Dermis microvascular lymphatic vessel endothelial cell (primary cell): ENCODE measurements at places on chromosomes 2 and 18. TPM values are rescaled to one million over a fixed set of nuclear protein-coding genes. Genes with fewer than 3 reads are reported as not detected.
A peak's percentile ranks its signal among the peaks of the same experiment; 100 is the strongest.

The SERPINB11 gene
- not detected in 2 replicates for total RNA-seq

- peak; percentile 71 for DNase-seq
Observed at GRCh38 chr2:101518578-101519492, 43.9 kb upstream of the RFX8 start.

The HYCC2 gene
- total RNA-seq, result 7.8 and 9.6 TPM in 2 replicates

GRCh38 chr2:216632952-216633615 lies at the start of gene IGFBP2:
Gene IGFBP2, plus strand, starts transcription at chr2:216633420. Its CDS starts 104 bp downstream, at chr2:216633524.
- peak; percentile 24 for DNase-seq

DNA sequence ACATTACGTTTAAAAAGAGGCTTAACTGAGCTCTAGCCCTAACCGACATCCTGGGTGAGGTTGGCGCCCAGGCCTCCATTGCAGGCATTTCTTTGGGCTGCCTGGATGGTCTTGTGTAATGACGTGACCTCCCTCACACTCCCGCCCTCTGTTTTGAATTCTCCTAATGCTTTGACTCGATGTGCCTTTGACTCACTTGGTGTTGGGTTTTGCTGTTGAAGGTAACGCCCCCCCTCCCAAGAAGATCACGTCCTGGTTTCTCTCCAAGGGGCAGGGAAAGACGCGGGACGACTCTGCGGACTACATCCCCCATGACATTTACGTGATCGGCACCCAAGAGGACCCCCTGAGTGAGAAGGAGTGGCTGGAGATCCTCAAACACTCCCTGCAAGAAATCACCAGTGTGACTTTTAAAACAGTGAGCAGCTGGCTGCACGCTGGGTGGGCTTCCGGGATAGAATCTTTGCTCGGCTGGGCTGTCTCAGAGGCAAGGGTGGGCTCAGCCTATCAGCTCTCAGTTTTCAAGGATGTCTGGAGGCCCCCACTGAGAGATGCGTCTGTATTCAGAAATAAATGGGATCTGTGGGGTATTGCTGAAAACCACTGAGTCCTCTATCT lies 87.9 kb upstream of the ATG16L1 start:
- no peak for DNase-seq

DNA sequence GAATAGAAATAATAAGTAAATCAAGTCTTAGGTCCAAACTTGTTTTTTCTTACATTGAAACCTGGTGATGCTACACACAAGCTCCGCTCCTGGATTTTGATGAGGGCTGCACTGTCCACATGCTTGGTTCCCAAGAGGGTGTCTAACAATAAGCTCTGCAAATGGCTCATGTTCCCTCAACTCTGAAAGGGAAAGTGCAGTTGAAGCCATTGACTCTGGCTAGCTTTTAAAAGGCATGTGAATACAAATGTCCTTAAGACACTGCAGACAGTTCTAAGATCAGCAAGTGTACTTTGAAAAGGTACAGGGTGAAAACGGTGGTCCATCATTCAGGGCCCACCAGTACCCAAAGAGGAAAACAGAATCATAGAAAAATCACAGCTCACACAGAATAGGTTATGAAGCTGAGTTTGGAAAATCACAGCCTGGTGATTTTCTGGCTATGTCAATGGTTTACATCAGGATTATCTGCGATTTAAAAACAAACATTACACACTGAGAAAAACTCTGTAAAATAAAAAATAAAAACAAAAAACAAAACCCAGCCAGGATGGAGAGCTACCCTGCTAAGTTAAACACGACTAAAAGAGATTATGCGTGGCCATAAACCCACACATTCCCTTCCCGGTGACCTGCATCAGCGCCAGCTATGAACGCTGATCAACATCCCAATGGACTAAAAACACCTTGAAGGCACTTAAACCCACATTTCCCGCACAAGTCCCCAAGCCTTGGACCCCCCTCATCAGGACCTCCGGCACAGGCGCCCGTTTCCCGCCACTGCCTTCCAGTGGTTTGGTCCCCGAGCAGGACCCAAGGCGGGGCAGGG lies 554 bp downstream of the PFN4 start:
- DNase-seq, result no peak

- DNase-seq, result no peak
Observed at GRCh38 chr2:128477891-128478290, 159.2 kb upstream of the HS6ST1 start.

The CENPO gene
- total RNA-seq, result 9.2 and 12.5 TPM in 2 replicates

DNA sequence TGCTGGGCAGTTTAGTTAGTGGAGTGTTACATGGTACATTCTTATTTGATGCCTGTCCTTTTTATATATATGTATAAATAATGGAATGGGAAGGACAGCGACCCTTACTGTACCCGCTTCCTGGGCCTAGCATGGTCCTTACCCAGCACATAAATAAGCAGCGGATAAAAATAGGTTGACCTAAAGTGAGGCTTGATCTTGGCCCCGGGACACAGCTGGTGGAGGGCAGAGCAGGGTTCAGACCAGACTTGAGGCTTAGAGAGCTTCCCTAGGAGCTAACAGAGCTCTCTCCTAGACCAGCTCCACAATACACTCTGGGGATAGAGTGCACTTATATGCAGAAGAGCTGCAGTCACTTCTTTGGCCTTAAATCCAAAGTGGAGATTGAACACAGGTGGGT lies 46.9 kb upstream of the RPL31 start:
- no peak for DNase-seq

- no peak for DNase-seq
Observed at GRCh38 chr18:48560491-48560890, 21.7 kb downstream of the CTIF start.

- DNase-seq, result no peak
Observed at GRCh38 chr2:128348701-128349100, 30.0 kb upstream of the HS6ST1 start.

- DNase-seq, result no peak
Observed at GRCh38 chr18:9619990-9620389, 5.6 kb upstream of the PPP4R1 start.

DNA sequence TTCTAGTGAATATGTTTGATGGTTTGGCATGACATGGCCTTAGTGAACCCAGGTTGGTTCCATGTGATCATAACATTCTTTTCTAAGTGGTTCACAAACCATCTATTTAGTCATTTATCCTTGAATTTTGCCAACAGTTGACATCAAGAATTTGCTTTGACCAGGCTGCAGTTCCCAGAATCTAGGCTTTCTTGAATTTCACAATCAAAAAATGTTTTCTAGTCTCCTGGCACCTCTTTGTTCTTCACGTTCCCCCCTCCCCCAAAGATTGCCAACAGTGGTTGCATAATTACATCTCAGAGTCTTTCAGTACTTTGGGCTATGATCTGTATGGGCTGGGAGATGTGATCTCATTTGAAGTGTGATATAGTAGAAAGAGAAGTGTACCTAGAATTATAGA lies 124.0 kb downstream of the GATA6 start:
- DNase-seq, result no peak

The COL4A3 gene
- total RNA-seq, result not detected in 2 replicates

DNA sequence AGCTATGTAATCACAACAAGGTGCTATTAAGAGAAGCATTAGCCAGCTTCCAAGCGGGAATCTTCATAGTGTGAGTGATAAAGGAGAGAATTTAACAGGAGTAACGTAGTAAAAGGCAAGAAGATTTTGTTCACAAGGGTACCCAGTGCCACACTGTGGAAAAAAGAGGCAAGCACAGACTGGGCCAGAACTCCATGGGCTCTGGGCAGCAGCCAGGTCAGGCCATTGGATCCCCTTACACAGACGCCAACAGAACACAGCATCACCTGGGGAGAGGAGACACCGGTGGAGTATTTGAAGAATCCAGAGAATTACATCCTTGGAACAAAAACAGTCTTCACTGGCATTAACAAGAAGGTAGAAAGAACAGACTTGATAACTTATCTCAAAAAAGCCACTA lies 21.2 kb downstream of the AMER3 start:
- DNase-seq, result no peak

GRCh38 chr2:40554665-40555294 lies 102.9 kb upstream of the SLC8A1 start:
- peak; percentile 17 for DNase-seq

GRCh38 chr18:79626905-79627749 lies 52.5 kb upstream of the CTDP1 start:
- DNase-seq, result no peak

GRCh38 chr2:164252568-164253287 lies 368.6 kb downstream of the GRB14 start:
- no peak for DNase-seq

The ASB18 gene
- total RNA-seq, result not detected in 2 replicates

The ALPI gene
- not detected in 2 replicates for total RNA-seq

GRCh38 chr2:75204833-75205232 lies 5.5 kb upstream of the TACR1 start:
- no peak for DNase-seq

DNA sequence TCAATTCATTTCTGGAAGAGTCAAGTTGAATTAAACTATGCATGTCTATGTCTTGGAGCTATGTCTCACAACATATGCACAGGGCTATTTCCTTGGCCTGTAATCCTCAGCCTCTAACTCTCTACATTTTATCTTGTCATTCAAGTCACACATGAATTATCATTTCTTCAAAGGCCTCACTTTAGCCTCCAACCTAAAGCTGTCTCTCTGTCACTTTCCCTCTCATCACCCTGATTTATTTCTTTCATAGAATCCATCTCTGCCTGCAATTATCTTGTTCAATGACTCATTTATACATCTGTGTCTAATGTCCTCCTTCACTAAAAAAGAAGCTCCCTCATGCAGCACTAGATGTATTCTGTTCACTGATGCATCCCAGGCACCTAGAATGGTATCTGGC lies 614.2 kb upstream of the REG3G start:
- DNase-seq, result no peak

DNA sequence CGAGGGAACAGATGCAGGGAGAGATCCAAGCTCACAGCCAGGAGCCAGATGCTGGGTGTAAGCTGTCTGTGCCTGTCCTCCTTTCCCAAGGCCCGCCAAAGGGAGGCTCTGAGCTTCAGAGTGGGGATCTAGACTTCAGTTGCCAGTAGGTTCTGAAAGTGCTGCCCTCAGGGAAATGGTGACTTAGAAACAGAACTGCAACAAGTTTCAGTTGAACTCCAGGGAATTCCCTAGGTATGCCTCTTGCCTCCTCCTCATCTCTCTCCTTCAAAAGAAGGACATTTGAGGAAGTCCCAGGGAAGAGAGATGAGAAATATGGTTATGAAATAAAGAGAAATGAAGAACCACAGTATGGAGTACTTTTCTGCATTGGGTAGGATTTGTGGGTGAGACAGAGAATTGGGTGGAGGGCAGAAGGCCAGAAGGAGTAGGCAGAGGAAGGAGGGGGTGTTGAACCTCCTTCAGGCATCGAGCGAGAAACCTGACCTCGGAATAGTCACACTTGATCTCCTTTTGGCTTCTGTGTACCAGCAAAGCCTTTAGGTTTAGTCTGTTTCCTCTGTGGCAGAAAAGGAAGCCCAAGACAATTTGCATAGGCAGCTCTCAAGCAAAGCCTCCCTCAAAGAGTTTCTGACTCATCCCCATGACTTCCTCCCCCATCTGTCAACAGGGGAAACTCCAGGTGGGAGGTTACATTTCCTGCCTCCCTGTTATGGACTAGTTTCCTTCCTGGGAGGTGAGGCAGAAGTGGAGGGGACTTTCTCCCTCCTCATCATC lies 45.7 kb downstream of the QPCT start:
- DNase-seq, result peak; percentile 32

GRCh38 chr2:119546447-119546767 lies 2.2 kb downstream of the CFAP221 start:
- no peak for DNase-seq

GRCh38 chr2:128202791-128203190 lies 111.8 kb downstream of the UGGT1 start:
- no peak for DNase-seq

DNA sequence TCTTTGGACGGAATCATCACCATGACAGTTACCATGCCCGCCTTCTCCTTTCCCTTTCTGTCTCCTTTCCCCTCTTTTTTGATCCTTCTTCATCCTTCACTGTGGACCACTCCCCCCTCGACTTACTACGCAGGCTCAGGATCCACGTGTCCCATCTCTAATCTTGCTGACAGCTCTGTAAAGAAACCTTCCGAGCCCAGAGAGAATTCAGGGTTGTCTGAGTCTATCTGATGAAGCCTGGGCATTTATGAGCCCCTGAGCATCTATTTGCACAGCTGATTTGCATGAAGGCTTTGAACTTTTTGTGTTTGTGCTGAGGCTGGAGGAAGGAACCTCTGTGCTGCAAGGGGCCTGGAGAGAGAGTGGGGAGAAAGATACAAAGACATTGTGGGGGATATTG lies 50.7 kb downstream of the CIB4 start:
- no peak for DNase-seq

The GCKR gene
- total RNA-seq, result 0.13 TPM in 1 of 2 replicates, not detected in the other

DNA sequence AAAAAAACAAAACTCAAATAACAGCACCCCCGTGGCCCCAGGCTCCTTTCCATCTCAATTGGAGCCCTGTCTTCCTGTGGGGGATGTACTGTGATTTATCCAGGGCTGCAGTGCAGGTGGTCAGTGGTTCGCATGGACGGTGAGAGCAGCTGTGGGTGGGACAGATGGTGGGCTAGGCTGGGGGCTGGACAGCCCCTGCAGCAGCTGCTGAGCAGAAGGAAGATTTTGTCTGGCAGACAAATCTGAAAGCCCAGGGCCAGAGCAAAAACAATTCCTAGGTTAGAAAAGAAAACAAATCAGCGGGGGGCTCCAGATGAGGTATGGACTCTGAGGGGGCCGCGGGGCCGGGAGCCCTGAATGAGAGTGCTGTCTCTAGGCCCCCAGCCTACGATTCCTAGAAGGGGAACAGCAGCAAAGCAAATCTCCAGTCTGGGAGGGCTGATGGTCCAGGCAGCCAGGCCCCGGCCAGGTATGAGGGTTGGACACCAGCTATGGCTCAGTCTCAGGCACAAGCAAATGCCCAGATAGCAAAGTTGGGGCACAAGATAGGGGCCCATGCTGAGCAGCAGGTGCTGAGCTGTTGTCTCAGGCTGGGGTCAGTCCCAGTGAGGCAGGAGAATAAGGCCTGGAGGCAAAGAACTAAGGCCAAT lies 45.4 kb downstream of the SOWAHC start:
- DNase-seq, result no peak

The BMP10 gene
- not detected in 2 replicates for total RNA-seq

DNA sequence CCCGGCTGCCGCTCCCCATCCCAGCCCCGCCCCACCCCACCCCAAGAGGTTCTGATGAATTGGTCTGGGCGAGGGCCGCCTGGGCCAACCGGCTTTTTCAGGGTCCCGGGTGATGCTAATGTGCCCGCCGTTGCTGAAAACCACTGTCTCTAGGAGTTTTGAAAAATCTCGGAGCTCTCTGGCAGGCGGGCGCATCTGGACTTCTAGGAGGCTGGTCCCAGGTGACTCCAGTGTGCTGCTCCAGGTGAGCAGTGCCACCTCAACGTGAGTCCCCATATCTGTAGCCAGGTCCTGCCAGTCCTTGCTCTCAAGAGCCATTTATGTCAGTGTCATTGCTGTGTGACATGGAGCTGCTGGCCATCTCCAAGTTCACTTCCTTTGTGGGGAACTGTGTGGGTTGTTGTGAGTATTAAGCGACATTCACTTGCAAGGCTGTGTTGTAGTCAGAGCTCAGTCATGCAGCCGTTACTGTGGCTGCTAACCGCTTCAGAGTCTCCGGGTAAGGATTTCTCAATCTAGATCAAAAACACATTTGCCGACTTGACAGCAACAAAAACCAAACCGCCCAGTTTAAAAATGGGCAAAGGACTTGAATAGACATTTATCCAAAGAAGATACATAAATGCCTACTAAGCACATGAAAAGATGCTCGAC lies at the start of gene RFX8:
Gene RFX8, minus strand, starts transcription at position 382 of the 654 bp plus-strand sequence. CDS start 8,264 bp downstream, outside the sequence.
- no peak for DNase-seq
